ENCODE measurements at places on chromosomes 7 and 10. TPM values are rescaled to one million over a fixed set of nuclear protein-coding genes. Genes with fewer than 3 reads are reported as not detected.

MNX1 gene
- total RNA-seq = not detected

DNA sequence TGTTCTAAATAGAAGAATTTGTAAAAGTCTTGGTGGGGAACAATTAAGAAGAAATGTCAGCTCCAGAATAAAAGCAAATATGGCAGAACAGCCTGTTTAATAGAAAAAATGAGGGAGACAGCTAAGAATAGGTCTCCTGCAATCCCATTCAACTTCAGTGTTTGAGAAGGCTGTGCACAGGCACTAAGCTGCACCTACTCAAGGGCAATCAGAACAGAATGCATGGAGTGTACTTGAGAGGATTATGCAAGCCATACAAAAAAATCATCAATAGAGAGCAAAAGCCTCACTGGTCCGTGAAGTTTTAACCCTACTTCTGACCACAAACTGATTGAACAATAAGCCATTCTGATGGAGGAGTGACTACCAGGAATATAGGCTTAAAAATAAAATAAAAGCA is 690.7 kb upstream of the PCDH15 start:
- no peaks in the 10 kb centered on the region for H3K36me3 ChIP-seq
- H3K4me3 ChIP-seq = no peak overlapping the region
- no peaks in the 10 kb centered on the region for H3K27me3 ChIP-seq
- no peak overlapping the region for H3K27ac ChIP-seq
- no peak for DNase-seq

DNA sequence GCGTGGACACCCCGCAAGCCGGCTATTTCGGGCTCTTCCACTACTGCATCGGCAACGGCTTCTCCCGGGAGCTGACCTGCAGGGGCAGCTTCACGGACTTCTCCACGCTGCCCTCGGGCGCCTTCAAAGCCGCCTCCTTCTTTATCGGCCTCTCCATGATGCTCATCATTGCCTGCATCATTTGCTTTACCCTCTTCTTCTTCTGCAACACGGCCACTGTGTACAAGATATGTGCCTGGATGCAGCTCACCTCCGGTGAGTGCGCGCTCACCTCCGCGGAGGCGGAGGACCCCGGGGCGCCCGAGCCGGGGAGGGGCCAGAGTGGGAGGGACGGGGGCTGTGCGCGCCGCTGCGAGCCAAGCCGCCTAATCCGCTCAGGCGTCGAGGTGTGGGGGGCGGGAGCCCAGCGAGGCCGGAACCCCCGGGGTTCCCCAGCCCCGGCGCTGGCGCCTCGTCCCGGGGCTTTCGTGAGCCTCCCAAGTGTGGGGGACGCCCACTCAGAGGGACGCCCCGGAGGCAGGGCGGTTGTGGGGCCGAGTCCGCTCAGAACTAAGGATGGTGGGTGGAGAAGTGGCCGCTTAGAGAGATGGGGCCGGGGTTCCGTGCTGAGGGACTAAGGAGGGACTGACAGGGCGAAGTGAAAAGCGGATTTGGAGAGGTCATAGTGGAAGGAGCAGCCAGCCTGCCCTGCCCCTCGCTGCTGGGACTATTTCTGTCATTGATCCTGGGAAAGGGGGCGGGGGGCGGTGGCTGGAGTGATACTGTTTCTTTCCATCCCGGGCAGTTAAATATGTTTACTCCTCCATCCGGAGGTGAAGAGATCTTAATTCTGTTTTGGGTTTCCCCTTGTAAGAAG is 795 bp downstream of the LHFPL3 start:
- no peaks in the 10 kb centered on the region for H3K36me3 ChIP-seq
- no peak overlapping the region for H3K4me3 ChIP-seq
- H3K4me1 ChIP-seq = peaks cover 12% of the 10 kb centered on the region
- H3K27me3 ChIP-seq = peaks cover 15% of the 10 kb centered on the region

DNA sequence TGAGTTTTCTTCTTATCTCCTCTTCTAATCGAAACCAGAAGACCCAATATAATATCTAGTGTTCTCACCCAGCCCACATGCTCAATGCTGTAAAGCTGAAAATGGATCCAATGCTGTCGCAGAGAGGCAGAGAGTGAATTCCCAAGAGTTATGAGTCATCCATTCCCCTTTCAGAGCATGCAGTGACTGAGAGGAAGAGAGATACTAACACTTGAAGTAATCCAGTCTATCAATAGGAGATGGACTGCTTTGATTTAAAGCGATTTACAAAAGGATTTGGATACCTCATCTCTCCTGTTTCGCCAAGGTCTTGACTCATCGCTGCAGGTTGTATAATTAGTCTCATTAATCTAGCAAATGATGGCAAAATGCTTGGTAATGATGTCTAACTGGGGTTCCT is 41.5 kb upstream of the PRKCQ start:
- DNase-seq = no peak
- H3K27ac ChIP-seq = no peak overlapping the region
- no peak overlapping the region for H3K4me3 ChIP-seq
- H3K4me1 ChIP-seq = peaks cover 8% of the 10 kb centered on the region
- no peaks in the 10 kb centered on the region for H3K36me3 ChIP-seq

GRCh38 chr10:68992636-68993440 is 4.2 kb downstream of the KIFBP start:
- no peak overlapping the region for H3K4me3 ChIP-seq
- H3K4me1 ChIP-seq = peaks cover 31% of the 10 kb centered on the region
- DNase-seq = peak; percentile 78
- H3K27ac ChIP-seq = peak overlapping the region; percentile 33

BTAF1 gene
- 42.6 TPM for total RNA-seq

DNA sequence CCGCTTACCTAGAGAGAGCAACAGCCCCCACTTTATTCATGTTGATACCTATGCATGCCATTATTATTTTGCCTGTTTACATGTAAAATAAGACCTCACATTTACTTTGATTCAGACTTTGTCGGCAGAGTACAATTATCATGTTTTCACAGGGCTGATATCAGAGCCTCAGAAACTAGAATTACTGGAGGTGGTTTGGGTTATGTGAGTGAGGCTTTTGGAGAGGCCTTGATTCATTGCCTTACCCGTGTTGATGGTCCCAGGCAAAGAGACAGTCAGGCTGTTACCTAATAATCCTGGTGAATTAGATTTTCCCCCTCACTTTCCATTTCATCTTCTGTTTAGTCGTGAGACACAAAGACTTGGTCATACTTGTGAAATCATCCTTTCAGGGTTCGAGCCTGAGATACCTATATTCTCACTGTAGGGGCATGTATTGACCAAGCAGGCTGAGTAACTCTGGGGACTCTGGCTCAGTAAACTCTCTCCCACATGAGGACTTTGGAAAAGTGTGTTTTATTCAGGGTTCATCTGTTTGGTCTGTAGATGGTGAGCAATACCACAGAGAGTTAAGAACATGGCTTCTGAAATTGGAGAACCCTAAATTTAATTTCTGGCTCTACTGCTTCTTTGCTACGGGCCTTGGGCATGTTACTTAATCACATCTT is 150.9 kb downstream of the CELF2 start:
- H3K4me1 ChIP-seq = peaks cover 11% of the 10 kb centered on the region
- no peak overlapping the region for H3K4me3 ChIP-seq
- H3K36me3 ChIP-seq = no peaks in the 10 kb centered on the region
- no peak overlapping the region for H3K27ac ChIP-seq
- DNase-seq = no peak
- H3K27me3 ChIP-seq = no peaks in the 10 kb centered on the region

DNA sequence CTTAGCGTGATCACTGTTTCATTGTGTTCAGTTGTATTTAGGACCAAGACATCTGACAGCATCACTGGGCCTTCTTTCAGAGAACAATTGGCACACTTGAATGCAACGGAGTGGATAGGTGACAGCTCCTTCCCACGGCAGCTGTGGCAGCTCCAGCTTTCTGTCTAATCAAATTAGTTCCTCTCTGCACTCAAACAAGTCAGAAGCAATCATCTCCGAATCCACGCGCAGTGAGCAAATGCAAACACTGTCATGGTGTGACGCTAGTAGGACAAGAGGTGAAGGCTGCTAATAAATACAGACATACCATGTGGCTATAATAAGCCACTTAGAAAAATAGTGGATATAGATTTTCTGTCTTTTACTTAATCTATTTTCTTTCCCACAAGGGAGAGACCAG is 542.4 kb downstream of the ACTR3B start:
- H3K4me3 ChIP-seq = no peak overlapping the region
- H3K4me1 ChIP-seq = no peaks in the 10 kb centered on the region
- no peak overlapping the region for H3K27ac ChIP-seq

DNA sequence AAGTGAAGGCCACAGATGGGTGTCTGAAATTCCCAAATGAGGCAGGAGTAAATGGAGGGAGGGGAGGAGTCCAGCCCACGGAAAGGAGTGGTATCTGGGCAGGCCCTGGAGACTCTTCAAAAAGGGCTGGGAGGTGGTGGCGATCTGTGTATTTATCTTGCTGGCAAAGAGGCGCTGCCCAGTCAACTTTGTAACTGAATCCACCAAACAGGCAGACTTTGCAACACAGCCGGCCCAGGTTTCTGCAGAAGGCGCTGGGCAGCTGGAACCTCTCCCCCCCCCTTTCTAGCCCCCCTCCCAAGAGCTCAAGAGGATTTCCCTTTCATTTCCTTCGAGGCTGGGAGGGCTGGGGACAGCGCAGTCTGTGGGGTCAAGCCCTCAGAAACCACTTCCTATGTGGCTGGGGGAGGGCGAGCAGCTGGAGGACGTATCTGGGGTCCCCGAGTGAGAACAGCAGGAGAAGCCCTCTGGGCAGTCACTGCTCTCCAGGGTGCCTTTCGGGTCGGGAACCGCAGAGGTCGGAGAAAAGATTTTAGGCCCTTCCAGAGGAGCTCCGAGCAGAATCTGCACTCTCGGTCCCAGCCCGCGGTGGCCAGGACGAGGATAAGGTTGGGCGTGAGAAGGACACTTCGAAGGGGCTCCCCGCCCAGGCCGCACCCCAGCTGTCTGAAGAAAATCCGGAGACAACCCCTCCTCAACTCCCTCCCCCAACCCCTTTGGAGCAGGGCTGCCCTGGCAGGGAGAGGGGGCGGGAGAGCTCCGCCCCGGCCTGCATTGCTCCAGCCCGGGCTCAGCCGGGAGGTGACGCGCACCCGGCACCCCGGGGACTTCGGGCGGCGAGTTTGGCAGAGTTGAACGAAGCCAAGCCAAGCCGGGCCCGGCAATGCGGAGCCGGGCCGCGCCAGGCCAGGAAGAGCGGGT is 965 bp downstream of the ZCCHC24 start:
- H3K36me3 ChIP-seq = no peaks in the 10 kb centered on the region
- H3K27ac ChIP-seq = peak overlapping the region; percentile 24
- peaks cover 62% of the 10 kb centered on the region for H3K4me1 ChIP-seq
- H3K4me3 ChIP-seq = peak overlapping the region; percentile 76

DNA sequence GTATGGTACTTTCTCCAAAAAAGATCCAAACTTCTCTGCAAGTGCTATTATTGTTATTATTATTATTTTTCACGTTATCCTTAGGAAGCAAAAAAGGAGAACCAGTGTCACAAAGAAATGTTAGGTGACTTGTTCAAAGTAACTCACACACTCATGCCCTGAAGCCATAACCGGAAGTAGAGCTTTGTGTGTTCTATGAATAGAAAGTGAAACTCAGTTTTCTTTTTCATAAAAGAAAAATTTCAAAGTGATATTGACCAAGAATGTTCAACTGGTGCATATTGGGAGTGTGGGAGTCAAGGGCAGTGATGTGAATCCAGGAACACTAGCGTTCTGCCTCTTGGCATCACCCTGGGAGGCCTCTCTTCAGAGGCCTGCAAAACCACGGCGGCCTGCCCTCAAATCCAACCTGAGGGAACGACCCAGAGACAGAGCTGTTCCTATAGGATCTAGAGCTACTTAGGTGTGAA is 106.1 kb downstream of the PRKCQ start:
- no peaks in the 10 kb centered on the region for H3K27me3 ChIP-seq
- peak overlapping the region; percentile 69 for H3K27ac ChIP-seq
- H3K4me3 ChIP-seq = no peak overlapping the region

SYT15B gene
- 1.5 TPM for total RNA-seq

DNA sequence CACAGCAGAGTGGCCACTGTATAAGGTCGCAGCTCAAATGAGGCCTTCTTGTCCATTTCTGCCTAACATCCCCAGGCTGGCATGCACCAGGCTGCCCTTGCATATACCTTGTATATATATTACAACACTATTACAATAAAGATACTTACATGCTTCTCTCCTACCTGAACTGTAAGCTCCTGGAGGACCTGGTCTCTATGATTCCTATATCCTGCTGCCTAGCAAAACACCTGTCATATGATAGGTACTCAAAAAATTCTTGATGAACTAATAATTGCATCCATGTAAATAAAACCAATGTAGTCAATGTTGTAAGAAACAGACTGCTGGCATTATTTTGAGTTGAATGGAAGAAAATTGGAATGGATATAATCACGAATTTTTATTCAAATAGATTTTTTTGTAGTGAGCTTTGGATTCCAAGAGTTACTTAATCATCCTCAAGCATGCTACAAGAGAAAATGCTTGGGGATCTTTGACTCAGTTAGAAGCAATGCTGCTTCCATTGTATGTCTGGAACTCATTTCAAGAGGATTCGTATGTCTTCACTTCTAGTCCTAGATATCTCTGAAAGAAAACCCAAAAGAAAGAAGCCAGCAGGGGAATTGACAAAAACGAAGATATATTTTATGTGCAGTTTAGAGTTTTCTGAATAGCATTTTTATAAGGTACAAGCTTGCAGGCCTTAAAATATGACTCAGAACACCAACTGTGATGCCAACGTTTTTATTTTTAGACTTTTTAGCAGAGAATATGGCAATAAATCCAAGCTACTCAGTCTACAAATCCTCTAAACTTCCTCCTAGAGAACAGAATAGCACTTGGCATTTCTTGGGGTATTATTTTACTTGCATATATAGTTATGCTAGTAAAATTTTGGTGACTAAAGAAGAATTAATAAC is 53.1 kb downstream of the OSBPL3 start:
- no peak overlapping the region for H3K27ac ChIP-seq
- DNase-seq = no peak
- H3K4me1 ChIP-seq = peaks cover 7% of the 10 kb centered on the region
- no peak overlapping the region for H3K4me3 ChIP-seq
- H3K27me3 ChIP-seq = no peaks in the 10 kb centered on the region
